ENCODE measurements at places on chromosomes 7 and 10. TPM values are rescaled to one million over a fixed set of nuclear protein-coding genes. Genes with fewer than 3 reads are reported as not detected.
A peak's percentile ranks its signal among the peaks of the same experiment; 100 is the strongest.

ZPBP gene
- total RNA-seq = not detected

STYXL1 gene
- 21.6 TPM for total RNA-seq

SMC3 gene
- total RNA-seq = 39.3 TPM

EGFR gene
- total RNA-seq = 38.9 TPM

MUC3A gene
- not detected for total RNA-seq

DNA sequence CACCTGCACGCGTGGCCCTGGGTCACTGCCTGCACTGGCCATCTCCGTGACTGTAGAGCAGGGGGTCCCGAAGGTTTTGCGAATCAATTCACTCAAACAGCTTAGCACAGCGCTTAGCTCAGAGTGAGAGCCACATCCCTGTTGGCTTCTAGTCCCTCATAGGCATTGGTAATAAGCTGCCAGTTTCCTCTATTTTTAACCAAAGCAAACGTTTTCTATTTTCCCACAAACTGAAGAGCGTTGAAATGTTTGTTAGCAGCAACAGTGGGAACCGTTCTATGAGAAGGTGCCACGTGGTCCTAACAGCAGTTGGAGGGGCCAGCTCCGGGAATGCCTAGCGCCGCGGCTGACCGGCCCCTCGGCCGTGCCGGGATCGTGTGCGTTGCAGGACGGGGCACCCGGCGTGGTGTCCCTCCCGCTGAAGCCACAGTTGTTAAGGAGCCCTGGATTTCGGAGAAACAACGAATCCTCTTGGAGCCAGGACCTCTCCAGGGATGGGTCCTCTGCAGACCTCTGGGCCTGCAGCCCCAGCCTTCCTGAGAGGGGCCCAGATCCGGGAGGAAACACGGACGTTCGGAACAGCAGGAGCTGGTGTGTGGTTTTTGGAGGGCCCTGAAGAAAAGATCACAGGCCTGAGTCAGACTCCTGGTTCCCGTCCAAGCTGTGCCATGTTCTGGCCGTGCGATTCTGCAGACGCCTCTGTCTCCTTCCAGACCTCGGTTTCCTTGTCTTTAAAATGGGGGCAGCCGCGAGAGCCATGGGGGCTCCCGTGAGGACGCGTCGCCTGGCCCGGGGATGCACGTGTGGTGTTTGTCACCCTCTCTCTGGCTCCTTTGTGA lies 40.3 kb downstream of the FAM20C start:
- DNase-seq = peak; percentile 85
- no peaks in the 10 kb centered on the region for H3K36me3 ChIP-seq

DNA sequence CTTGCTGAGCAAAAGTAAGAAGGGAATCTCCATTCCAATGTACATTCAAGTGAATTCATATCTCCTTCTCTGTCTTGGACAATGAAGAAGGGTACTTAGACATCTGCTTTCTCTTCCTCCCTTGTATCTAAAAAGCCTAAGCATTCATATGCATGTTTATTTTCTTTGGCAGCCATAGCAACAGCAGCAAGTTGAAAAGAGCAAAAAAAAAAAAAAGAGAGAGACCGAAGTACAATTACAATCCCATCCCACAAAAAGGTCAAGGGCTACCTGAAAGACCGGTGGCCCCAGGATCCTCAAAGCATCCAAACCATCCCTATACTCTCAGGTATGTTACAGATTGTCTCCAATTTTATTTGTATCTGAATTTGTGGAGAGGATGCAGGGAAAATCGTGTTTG lies 4.1 kb downstream of the OR2F1 start:
- H3K4me3 ChIP-seq = no peak overlapping the region
- H3K36me3 ChIP-seq = no peaks in the 10 kb centered on the region
- H3K27ac ChIP-seq = no peak overlapping the region
- DNase-seq = no peak
- H3K27me3 ChIP-seq = no peaks in the 10 kb centered on the region

All from sigmoid colon (tissue), 7 donors.